Fibroblast of skin of left biceps (primary cell): ENCODE measurements at places on chromosomes 11 and 22.

DNA sequence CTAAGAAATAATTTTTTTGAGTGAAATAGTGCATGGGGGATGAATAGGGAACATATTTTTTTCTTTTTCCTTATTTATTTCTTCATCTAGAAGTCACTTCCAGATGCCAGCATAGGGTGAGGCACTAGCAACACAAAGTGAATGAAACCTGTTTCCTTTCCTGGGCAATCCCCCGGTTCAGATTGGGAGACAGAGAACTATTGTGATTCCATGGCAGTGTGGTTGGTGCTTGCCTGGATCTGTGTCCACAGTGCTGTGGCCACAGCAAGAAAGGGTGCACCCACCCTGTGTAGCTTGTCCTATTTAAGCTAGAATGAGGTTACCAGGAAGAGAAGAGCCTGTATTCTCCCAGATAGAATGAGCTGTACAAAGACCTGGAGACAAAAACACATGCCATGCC is 57.6 kb downstream of the SLC5A1 start:
- DNase-seq = no peak

- DNase-seq = no peak
Observed at GRCh38 chr22:23742505-23743264, 8.2 kb downstream of the ZNF70 start.

DNA sequence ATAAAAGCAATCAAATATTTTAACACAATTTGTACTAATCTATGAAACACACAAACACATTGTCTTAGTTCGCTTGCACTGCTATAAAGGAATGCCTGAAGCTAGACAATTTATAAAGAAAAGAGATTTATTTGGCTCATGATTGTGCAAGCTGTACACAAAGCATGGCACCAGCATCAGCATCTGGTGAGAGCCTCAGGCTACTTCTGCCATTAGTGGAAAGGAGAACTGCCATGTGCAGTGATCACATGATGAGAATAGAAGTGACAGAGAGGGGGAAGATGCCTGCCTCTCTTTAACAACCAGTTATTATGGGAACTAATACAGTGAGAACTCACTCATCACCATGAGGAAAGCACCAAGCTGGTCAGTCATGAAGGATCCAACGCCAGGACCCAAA is 105.1 kb downstream of the GUCY1A2 start:
- DNase-seq = no peak

DNA sequence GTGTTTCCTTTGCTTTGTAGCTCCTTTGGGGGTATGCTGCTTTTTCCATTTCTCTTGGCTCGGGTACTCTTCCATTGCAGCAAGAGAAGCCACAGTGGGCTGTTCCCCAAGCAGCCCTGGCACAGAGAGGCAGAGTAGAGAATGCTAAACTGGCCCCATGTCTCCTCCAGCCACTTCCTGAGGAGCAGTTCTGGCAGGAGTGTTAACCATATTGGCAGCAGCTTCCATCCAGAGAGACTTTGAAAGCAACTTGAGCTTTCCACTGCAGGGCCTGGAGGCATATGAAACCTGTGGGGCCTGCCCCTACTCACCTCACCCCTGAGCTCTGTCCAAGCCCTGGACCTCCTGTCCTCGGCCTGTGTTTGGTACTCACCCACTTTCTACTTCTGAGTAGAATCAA is 61.8 kb downstream of the ALX4 start:
- no peak for DNase-seq

DNA sequence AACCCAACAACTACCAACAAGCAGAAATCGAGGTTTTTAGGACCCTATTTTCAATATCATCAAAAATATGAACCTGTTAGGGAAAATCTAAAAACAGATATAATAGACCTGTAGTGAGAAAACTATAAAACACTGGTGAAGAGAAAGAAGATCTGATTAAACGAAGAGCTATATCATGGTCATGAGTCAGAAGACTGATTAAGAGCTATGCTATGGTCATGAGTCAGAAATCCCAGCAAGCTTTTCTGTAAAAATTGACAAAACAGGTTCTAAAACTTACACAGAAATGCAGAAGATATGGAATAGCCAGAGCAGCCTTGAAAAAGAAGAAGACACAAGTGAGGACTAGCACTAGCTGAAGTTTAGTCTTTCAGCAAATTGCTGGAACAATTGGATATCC is 345.0 kb downstream of the TBC1D22A start:
- DNase-seq = peak; percentile 49

GRCh38 chr11:1705126-1706052 is 8.4 kb downstream of the KRTAP5-6 start:
- DNase-seq = no peak

- no peak for DNase-seq
Observed at GRCh38 chr22:20420157-20420842, 17.3 kb downstream of the SCARF2 start.

DNA sequence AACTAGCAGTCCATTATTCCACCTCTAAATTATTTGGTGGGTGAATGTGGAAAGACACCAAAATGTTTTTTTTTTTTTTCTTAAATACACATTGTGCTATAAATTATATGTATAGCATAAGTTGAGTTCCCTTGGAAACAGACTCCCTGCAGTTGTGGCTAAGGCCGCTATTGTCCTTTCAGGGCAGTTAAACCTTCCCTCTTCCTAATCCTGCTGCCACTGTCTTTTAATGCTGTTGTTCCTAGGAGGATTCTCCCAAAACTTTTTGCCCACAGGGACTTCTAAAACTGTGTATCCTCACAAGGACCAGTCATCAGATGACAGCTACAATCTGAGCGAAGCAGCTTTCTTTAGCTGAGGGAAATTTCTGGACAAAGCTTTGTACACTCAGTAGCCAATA is 478.9 kb upstream of the CHORDC1 start:
- no peak for DNase-seq

GRCh38 chr22:21606775-21607174 is 23.0 kb downstream of the YDJC start:
- no peak for DNase-seq

- DNase-seq = no peak
Observed at GRCh38 chr22:46931881-46932280, 169.4 kb downstream of the TBC1D22A start.

DNA sequence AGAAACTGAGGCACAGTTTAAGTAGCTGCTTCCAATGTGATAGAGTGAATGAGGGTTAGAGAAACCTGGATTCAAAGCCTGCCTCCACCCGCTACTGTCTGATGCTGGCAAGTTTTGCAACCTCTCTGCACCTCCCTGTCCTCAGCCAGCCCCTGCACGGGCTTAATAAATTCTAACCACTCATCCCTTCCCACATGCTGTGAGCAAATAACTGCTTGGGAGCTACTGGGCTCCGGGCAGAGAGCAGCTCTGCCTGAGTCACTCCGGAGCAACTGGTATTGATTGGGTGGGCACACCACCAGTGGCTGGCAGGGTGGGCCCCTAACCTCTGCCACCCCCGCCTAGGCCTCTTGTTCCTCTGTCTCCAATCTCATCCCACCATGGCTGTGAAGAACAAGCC is 104.3 kb upstream of the SYT13 start:
- no peak for DNase-seq

DNA sequence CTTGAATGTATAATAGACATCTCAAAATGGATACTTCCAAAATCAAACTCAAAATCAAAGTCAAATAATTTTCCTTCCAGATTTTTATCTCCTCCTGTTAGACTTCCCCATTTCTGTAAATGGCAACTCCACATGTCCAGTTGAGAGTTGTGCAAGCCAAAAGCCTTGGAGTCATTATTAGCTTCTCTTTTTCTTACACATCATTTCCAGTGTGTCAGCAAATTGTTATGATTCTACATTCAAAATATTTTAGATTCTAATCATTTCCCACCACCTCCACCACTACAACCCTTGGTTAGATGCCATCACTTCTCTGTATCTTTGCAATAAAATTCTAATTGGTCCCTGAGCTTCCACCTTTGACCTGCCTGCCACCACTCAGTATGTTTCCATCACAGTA is 155.7 kb downstream of the CNTN5 start:
- no peak for DNase-seq

DNA sequence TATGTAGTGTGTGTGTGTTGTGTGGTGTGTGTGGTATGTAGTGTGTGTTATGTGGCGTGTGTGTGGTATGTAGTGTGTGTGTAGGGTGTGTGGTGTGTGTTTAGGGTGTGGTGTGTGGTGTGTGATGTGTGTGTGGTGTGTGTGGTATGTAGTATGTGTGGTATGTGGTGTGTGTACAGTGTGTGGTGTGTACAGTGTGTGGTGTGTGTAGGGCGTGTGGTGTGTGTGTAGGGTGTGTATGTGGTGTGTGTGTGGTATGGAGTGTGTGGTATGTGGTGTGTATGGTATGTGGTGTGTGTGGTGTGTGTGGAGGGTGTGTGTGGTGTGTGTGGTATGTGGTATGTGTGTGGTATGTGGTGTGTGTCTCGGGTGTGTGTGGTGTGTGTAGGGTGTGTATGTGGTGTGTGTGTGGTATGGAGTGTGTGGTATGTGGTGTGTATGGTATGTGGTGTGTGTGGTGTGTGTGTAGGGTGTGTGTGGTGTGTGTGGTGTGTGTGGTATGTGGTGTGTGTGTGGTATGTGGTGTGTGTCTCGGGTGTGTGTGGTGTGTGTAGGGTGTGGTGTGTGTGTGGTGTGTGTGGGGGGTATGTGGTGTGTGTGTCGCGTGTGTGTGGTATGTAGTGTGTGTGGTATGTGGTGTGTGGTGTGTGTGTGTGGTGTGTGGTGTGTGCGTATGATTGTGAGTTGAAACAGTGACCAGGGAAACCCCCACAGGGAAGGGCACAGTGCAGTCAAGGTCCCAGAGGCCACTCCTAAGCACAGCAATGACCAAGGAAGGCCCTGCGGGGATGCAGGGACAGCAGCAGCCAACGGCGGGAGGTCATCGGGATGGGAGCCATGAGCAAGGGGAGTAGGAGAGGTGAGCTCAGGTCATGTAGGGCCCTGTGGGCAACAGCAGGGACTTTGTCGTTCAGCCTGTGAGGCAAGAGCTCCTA is 2.9 kb upstream of the PPP6R2 start:
- DNase-seq = no peak

DNA sequence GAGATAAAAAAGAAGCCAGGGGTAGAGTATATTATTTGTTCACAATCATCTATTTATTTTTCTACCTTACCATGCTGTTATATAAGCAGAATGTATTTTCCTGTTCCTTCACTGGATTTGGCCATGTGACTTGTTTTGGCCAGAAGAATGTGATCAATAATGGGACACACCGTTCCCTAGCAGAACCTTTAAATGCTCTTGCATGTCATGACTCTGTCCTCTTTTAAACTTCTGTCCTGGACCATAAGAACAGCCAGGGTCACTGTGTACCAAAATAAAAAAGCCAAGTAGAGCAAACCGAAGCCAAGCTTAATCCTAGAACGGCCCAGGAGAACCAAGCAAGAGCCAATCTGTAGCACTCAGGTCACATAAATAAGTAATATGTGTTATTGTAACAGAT is 1682.4 kb downstream of the LRRC4C start:
- no peak for DNase-seq

DNA sequence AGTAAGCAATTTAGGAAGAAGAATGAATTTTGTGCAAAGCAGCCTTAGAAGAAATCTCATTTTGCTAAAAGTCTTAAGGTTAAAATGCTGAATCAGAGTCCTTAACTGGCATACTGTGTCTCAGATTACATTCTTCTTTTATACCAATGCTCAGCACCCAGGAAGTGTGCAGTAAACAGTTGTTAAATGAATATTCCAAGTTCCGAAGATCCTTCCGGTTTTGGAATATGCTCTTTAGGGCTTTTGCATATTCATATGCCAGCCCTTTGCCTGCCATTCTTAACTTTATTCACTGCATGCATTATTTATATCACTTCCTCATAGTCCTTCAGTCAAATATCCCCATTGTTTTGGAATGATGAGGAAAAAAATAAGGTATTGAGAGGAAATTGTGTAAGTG is 242.0 kb downstream of the DDX10 start:
- no peak for DNase-seq

GRCh38 chr11:114353443-114353842 is 46.9 kb downstream of the C11orf71 start:
- no peak for DNase-seq

- DNase-seq = no peak
Observed at GRCh38 chr11:31236143-31236542, 133.4 kb downstream of the DCDC1 start.

DNA sequence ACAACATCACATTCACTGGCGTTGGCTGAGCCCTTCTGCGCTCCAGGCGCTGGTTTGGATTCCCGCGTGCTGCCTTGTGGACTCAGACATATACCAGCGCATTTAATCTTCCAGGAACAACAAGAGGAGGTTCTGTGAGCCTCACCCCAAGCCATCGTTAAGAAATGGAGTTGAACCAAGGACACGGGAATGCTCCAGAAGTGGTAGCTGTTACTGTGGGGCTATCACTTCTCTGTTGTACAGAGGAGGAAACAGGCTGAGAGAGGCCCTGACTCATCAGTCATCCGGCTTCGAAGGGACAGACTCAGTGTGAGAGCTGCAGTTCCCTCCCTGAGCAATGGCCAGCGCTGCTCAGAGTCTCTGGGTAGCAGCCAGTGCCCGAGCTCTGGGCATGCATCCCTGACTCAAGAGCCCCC is 291.3 kb downstream of the TBC1D22A start:
- peak; percentile 20 for DNase-seq

DNA sequence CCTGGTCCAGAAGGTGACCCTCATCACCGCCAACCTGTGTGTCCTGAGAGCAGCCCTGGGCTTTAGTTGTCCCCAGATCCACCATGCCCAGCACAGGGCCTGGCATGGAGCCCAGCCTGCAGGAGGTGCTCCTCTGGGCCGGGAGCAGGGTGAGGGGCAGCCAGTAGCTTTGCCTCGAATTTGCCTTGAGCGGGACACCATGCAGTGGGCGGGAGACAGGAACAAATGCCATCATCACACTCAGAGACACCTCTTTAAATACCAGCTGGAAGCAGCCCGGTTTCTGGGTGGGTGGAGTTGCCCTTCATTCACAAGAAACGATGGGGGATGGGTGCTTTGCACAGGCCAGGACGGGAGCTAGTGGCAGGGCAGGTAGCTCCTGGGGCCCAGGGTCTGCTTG is 19.3 kb downstream of the FLRT1 start:
- DNase-seq = no peak

- DNase-seq = no peak
Observed at GRCh38 chr11:2699185-2699530, 636 bp downstream of the KCNQ1OT1 start.

DNA sequence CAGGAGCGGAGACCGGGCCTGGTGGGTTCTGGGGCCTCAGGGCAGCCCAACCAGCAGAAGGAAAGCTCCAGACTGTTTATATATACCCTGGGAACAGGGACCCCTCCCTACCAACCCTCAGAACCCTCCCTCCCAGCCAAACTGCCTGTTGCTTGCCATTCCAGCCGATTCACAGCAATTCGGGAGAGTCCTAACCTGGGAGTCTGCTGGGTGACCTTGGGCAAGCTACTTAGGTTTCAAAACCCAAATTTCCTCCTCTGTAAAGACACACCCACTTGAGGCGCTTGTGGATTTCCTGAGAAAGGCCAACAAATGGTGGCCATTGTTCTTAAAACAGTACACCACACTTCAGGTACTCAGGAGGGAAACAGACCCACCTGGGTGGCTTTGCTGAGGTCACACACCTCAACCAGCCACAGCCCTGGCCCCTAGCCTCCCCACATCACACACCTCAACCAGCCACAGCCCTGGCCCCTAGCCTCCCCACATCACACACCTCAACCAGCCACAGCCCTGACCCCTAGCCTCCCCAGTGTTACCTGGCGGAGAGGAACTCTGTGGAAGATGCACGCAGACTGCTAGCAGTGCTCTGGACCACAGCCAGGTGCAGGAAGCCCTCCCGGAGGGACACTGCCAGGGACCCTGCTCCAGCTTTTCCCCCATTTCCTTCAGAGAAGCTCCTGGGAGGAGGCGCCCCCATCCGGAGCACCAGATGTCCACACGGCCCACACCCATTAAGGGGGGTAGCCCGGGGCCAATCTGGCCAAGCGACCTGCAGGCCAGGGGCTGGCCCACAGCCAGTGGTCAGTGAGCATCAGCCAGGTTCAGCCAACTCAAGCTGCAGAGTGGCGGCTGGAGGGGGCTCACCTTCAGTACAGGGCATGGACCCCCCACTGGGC is 6.2 kb downstream of the SHISA8 start:
- no peak for DNase-seq
